ENCODE measurements at places on chromosomes 16 and 17.

DNA sequence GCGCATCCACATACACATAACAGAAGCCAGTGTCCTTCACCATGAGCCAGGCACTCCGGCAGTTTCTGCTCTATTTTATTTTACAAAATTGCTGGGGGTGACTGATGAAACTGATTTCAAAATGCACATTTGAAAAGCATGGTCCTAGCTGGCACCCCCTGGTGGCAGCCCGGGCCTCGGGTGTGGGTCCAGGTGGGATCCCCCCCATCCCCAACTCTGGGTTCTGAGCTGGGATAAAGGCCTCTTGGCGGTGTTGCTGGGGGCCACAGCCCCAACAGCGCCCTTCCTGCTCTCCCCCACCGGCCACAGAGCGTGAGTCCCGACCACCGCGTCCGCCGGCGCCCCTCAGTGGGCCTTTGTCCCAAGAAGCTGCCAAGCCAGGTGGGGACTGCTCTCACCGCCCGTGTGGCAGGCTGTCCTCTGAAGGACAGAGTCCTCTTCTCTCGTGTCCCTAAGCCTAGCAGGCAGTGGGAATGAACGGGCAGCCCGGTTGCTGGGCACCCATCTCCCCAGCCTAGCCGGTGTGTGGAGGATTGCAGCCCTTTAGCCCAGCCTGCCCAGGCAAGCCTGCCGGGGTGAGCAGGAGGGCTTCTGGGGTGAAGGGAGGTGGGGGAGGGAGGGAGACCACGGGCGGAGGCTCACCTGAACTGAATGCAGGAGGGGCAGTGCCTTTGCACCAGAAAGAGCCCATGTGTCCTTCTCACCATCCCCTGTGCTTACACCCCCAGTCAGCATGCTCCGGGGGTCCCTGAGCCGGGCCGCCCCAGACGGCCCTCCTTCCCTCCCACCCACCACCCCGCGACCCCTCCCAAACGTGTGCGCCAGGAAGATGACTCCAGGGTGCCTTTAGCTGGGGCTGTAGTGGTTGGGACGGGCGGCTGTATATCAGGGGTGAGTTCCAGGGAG lies 898 bp downstream of the SNAI3 start:
- peak; percentile 65 for DNase-seq

GRCh38 chr16:53372992-53373871 lies 61.0 kb upstream of the RBL2 start:
- no peak for DNase-seq

- no peak for DNase-seq
Observed at GRCh38 chr16:83772806-83773205, 35.0 kb upstream of the HSBP1 start.

- no peak for DNase-seq
Observed at GRCh38 chr17:72566671-72567484, 446.1 kb downstream of the SOX9 start.

GRCh38 chr16:88759245-88759975 lies 25.6 kb downstream of the PIEZO1 start:
- DNase-seq: peak; percentile 63

DNA sequence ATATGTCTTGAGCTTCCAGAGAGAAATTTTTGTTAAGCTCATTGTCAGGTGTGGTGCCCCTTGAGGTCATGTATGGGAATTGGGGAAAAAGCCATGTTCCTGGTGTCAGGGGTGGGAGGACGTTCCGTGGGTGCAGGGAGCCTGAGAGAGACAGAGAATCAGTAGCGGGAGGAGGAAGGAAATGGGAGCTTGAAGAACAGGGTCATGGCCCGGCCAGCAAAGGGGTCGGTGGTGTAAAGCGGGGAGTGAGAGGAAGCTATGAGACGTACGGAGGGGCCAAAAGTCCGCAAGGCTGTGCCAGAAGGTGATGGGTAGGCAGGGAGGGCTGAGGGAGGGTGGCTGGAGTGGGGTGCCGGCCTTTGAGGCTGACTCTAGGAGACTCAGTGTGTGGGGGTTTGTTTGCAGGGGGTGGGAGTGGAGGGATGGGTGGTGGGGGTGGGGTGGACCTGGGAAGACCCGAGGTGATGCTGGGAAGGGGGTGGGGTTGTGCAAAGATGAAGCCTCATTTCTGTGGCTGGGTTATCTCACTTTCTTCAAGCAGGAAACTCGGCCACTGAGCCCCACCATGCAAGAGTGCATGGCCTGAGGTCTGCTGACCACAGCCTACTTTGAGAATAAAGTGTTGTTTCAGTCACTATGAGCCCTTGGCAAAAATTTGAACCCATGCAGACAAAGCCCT lies 63.6 kb downstream of the PLCG2 start:
- no peak for DNase-seq

GRCh38 chr17:9837551-9838471 lies 12.1 kb downstream of the GLP2R start:
- peak; percentile 97 for DNase-seq

DNA sequence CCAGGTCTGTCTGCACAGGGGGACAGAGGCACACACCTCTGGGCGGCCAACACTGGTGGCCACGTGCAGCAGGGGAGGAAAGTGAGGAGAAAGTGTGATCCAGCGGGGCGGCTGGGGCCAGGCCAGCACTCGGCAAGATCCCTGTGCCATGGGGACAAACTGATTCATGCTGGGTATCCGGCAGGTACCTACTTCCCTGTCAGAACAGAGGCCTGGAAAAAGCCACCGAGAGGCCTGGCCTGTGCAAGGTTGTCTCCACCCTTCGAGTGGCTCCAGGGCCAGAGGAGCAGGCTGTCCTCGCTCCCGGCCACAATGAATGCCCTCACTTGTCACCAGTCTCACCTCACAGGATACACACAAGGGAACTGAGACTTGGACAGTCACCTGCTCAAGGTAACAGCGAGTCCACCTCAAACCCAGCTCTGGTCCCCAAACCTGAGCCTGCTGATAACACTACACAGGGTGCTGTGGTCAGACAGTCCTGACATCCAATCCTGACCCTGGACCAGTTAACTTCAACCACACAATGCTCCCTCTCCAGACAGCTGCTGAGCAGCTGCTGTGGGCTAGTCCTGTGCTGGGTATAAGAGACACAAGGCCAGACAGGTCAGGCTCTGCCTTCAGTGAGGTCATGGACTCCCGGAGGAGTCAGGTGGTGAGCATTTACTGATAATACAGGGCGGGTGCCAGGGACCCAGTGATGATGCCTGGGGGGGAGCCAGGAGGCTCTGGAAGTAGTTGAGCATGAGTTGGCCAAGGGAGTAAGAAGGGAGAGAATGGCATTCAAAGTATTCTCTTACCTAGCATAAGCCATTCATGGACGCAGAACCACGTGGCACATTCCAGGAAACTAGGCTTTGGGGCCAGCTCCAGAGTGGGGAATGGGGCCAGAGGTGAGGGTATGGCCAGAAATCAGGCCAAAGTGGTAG lies 53.0 kb downstream of the VAC14 start:
- peak; percentile 70 for DNase-seq

- DNase-seq: peak; percentile 100
Observed at GRCh38 chr17:41547921-41548843, 20.1 kb upstream of the KRT19 start.

DNA sequence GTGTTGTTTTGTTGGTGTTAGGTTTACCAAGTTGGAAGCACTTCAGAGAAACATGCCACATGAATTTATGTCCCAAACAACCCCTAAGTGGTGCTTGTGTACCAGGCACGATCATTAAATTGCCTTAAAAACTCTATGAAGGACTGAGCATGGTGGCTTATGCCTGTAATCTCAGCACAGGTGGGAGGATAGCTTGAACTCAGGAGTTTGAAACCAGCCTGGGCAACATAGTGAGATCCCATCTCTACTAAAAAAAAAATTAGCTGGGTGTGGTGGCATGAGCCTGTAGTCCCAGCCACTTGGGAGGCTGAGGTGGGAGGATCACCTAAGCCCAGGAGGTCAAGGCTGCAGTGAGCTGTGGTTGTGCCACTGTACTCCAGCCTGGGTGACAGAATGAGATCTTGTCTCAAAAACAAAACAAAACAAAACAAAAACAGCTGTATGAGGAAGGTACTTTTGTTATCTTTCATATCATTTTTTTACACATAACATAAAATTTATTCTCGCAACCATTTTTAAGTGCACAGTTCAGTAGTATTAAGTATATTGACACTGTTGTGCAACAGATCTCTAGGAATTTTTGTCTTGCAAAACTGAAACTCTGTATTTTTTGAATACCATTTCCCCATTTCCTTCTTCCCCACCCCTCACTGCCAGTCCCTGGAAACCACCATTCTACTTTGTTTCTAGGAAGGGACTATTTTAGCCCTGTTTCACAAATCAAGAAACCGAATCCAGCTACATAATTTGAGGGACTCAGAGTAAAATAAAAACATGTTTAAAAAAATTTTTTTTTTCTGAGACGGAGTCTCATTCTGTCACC lies 14.3 kb upstream of the RBBP6 start:
- peak; percentile 44 for DNase-seq

GRCh38 chr17:29246628-29247027 lies at the start of gene CRYBA1:
CRYBA1 (plus strand) TSS chr17:29246859; CDS start chr17:29246864, 5 bp downstream.
- no peak for DNase-seq

DNA sequence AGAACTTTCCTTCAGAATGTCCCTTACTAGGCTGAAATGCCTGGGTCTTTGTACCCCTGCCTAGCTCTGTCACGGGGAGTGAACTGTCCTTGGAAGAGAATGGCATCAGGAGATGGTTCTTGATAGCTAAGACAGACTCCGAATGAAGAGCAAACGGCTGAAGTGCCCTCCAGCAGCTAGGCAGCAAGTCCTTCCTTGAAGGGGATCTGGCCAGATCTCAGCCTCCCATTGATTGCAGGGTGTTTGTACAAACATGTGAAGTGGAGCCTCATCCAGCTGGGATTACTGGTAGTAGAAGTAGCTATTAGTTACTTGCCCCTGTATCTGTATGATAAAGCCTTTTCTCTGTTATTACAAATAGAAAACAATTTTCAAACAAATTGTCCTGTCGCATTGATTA lies 30.9 kb downstream of the LRRC36 start:
- DNase-seq: no peak

- DNase-seq: no peak
Observed at GRCh38 chr17:12048843-12049473, 28.3 kb downstream of the MAP2K4 start.

GRCh38 chr16:59213952-59214351 lies 479.8 kb upstream of the GOT2 start:
- DNase-seq: no peak

DNA sequence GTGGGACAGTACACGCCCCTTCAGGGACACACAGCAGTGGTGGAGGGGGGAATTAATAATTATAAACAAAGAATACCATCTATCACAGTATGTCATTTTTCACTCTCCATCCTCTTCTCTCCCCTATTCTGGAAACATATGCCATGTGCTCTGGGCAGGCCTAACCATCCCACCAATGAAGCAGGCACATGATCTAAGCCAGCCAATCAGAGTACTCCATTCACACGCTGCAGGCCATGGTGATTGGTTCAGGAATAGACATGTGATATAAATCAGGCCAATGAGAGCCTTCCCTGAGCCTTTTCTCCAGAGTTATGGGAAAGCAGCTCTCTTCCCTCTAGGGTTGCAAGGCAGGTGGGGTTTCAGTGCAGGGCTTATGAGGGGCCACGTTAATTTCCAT lies 36.5 kb downstream of the GSG1L start:
- DNase-seq: no peak

- DNase-seq: no peak
Observed at GRCh38 chr16:19716183-19716582, 1.8 kb downstream of the KNOP1 start.

- DNase-seq: no peak
Observed at GRCh38 chr16:81860287-81861266, 81.5 kb downstream of the PLCG2 start.

- DNase-seq: no peak
Observed at GRCh38 chr16:75491876-75492275, 3.4 kb downstream of the CHST6 start.

DNA sequence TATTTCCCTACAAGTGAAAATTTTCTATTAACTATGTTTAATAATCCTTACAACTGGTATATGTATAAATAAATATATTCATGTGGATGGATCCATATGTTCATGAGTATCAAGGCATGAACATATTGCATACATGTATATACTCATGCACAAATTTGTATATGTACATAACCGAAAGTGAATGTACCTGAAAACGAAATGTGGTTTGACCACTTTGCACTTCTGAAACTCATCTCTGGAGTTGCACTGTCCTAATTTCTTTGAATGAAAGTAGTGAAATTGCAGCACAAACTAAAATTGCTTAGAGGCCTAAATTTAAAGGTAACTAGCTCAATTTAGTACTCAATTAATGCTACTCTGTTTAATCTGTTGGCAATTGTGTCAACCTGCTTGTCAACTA lies 27.4 kb upstream of the GNAO1 start:
- no peak for DNase-seq

DNA sequence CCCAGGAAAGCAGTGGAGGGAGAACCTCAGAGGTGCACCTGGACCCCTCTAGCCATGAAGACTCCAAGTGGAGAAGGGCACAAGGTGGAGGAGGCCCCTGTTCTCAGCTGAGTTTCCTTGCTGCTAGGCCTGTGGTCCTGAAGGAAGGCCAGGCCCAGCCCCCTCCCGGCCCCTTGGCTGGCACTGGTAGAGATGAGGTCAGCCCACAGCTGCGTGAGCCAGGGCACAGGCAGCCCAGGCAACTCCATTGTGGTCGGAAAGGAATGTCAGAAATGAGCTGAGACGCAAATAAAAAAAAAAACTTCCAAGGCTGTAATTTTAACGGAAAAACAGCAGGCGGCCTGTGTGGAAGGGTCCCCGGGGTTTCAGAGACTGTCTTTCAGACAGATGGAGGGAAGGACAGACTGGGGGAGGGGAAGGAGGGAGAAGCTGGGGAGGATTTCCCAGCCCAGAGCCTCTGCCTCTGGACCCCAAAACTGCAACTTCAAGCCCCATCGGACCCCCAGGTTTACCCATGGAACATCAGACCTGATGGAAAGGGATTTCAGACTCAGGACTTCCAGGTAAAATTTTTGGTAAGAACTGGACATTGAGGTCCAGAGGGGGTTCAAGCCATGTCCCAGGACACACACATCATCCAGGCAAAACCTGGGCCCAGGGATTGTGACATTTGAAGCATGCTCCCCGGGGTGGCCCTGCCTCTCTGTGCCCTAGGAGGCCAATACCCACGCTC lies 25.6 kb upstream of the MRPS23 start:
- DNase-seq: peak; percentile 98

DNA sequence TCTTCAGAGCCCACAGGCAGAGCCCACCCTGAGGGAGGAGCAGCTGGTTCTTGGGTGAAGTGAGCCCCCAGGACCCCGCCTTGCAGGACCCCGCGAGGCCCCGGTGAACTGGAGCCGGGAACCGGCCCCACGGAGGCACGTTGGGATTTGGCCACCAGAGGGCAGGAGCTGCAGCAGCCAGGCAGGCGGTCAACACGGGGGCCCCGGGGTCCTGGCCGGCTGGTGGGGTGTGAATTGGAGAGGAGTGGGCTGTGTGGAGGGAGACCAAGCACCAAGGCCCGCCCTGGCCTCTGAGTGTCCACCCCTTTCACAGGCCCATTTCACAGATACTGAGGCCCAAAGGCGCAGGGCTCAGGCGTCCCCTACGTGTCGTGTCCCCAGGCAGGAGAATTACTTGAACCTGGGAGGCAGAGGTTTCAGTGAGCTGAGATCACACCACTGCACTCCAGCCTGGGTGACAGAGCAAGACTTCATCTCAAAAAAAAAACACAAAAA lies 2.2 kb downstream of the DPEP1 start:
- no peak for DNase-seq
